ENCODE measurements at places on chromosomes 16 and 17.

GRCh38 chr17:3828151-3828851, 17.7 kb downstream of the NCBP3 start:
- DNase-seq = no peak

- no peak for DNase-seq
Measured at GRCh38 chr17:83099570-83100181, 20.3 kb downstream of the METRNL start.

DNA sequence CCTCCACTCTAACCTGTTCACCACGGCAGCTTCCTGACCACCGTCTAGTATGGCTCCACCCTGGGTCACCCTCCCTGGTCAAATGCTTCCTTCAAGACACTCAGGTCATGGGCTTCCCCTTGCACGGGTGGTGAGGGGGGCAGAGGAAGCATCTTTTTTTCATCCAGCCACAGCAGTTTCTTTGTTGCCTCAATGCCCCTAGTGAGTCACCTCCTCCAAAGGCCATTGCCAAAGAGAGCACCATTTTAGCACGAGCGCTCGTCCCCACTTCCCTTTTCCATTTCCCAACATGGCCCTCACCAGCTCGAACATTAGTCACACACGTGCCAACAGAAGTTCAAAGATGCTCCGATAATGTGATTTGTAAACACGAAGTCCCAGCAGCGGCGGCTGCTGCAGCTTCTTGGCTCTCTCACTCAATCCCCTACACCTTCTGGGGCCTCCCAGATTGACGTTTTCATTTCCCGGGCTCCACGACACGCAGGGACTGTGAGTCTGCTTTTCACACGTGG, 134.6 kb downstream of the GAS7 start:
- DNase-seq = no peak

DNA sequence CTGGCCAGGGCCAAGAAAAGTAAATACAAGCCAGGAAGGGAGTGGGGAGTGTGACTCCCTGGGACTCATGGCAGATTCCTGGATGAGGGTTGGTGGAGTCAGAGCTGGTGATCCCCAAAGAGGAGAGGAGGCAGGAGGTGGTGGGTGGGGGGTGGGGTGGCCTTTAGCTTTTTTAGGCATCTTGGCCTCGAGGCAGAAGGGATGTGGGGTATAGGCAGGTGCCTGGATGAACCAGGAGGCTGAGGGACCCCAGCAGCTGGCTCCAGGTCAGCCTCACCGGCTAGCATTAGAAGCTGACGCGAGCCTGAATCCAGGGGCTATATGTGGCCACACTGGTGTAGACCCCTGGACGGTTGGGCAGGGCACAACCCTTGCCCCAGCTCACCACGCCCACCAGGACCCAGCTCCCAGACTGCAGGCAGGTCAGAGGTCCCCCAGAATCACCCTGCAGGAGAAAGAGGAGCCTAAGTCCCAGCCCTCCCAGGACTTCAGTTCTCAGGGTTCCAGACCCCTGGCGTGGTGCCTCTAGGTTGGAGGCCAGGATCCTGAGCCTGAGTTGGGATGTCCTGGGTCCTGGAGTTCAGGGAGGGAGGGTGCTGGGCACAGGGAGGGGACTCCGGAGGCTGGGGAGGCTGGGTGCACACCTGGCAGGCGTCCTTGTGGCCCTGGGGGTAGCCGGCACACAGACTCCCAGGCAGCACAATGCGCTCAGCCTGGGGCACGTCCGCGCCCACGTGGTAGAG, 2.8 kb downstream of the PRSS33 start:
- DNase-seq = peak; percentile 57

DNA sequence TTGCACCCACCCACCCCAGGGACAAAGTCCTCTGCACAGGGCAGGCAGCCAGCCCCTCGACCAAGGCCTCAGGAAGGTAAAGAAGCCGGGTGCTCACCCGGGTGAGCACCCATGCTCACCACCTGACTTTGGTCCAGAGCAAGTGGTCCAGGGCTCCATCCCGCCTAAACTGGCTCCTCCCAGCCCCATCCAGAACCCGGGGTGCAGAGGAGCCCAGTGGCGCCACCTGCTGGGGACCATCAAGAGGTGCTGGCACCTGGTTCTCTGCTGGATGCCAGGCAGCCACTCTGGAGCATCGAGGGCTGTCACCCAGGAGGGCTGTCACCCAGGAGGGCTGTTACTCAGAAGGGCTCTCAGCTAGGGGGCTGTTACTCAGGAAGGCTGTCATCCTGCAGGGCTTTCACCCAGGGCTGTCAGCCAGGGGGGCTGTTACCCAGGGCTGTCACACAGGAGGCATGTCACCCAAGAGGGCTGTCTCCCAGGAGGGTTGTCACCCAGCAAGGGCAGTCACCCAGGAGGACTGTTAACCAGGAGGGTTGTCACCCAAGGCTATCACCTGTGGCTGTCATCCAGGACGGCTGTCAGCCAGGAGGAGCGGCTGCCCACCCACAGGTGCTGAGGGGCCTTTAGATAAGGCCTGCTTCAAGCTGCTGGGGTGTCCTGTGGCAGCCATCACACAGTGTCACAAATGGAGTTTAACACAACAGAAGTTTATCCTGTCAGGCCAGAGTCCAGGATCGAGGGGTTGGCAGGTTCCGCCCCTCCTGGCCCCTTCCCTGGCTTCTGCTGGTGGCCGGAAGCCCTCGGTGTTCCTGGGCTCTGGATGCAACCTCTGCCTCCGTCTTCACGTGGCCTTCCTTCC, 98.5 kb downstream of the TNFRSF13B start:
- DNase-seq = no peak

- DNase-seq = no peak
Measured at GRCh38 chr17:39011907-39012468, 44.8 kb upstream of the FBXO47 start.

GRCh38 chr16:55240888-55241287, 83.1 kb upstream of the IRX6 start:
- DNase-seq = no peak

DNA sequence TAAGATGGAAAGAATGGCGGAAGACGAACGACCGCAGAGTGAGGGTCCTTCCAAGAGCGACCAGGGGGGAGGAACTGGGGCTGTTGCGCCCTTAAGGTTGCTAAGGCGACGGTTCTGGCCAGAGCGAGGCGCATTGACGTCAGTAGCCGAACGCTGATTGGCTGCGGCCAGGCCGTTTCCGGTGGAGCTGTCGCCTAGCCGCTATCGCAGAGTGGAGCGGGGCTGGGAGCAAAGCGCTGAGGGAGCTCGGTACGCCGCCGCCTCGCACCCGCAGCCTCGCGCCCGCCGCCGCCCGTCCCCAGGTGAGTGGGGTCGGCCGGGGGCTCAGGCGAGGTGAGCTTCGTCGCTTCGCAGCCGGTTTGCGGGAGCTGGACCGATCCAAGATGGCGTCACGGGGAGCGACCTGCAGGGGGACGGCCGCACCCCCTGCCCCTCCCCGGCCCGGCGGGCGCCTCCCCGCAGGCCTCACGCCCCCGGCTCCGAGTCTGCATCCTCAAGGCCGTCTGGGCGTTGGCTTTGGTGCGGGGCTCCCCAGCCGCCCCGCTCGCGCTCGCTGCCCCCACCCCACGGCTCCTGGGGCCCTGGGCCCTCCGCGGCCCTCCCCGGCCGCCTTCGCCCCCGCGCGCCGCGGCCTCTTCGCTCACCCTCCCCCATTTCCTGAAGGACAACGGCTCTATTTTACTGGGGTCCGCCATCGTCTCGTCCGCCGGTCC, at the start of gene PRKAR1A:
TSS of gene PRKAR1A (plus strand) at position 184 of the 713 bp plus-strand sequence. CDS start 2,970 bp downstream, outside the sequence.
- peak; percentile 96 for DNase-seq

DNA sequence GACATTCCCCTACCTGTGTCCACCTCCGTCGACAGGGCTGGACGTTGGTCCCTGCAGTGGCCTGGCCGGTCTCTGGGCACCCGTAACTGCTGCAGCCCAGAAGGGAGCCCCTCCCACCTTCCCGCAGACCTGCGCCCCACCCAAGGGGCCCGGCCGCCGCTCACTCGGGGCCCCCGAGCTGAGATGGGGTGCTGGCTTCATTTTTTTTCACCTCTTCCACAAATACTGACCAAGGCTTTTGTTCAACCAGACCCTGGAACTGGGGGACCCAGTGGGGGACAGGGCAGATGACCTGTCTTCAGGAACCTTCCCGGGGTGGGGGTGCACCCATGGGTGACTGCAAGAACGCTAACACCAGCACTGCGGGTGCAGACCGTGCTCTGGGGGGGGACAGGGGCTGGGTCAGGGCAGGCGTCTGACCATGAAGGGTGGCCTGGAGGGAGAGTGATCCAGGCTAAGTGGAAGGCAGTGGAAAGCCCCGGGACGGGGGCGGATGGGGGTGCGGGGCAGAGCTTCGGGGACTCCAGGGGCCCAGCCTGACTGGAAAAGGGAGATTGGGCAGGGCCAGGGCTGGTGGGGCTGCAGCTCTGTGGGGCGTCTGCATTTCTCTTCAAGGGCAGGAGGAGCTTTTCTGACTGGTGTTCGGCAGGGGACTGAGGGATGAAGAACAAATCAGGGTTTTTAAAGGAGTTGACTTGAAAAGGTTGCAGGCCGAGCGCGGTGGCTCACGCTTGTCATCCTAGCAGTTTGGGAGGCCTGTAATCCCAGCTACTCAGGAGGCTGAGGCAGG, 42.3 kb downstream of the SLC7A5 start:
- DNase-seq = no peak

GRCh38 chr17:81486199-81486810, 26.3 kb downstream of the ACTG1 start:
- no peak for DNase-seq

DNA sequence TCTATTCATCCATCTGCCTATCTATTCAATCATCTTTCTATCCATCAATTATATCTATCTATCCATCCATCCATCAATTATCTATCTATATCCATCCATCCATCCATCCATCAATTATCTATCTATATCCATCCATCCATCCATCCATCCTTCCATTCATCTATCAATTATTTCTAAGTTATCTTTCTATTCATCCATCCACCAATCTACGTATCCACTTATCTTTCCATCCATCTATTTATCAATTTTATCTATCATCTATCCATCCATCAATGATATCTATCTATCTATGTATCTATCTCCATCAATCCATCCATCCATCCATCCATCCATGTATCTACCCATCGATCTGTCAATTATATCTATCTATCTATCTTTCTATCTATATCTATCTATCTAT, 158.4 kb upstream of the ZKSCAN2 start:
- DNase-seq = no peak

DNA sequence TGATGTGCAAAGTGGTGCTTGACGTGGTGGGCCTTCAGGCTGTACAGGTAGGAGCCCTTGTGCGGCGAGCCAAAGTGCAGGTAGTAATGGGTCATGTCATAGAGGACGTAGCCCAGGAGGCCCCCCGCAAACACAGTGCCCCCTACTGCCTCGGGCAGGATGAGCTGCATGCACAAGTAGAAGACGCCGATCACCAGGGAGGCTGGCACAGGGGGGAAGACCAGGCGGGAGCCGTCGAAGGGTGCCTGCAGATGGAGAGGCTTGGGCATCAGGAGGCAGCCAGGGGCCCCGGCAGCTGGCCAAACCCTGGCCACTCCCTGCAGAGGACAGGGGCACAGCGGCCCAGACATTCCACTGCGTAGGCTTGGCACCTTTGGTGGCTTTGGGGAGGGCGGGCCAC, 15.7 kb upstream of the MLKL start:
- DNase-seq = no peak

DNA sequence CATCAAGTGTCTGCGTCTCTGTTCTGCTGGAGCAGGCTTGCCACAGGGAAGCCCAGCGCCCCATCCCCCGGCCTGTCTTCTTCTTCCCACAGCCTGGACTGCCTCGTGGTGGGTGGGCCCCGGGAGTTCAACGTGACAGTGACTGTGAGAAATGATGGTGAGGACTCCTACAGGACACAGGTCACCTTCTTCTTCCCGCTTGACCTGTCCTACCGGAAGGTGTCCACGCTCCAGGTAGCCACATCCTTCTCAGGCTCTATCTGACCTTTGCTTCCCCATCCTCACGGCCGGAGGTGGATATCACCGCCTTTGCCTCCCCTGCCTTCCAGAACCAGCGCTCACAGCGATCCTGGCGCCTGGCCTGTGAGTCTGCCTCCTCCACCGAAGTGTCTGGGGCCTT, 29.8 kb upstream of the ITGAX start:
- DNase-seq = no peak

DNA sequence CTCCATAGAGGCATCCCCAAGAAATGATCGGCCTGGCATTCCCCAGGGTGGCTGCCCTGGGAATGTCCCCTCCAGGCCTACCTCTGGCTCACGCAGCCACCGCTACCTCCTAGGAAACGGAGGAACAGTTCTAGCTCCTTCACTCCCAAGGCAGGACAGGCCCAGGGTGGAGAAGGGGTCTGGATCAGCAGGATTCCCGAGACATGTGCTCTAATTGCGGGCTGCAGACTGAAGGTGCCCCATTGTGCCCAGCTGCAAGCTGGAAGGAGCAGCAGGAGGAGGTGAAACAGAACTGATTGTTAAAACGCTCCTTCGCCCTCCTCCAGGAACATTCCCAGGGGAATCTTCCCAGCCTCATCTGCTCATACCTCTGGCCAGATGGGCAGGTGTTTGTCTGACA, 40.8 kb downstream of the SCNN1G start:
- no peak for DNase-seq

DNA sequence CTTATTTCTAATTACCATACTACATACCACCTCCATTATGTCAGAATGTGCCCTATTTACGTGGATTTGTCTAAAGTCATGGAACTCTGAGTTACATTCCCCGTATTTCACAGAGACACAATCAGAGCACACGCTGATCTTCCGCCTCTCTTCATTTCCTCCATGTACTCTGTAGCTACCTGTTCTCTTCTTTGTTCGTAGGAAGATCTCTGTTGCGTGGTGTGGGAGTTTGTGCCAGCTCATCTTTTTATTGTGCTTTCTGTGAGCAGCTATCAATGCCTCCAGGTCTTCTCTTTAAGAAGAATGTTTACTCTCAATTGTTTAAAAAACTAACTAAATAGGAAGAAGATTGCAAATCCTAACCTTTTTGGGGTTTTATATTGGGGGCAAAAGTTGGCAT, 26.9 kb downstream of the NLRC5 start:
- DNase-seq = no peak

GRCh38 chr17:69853541-69854224, 221.3 kb upstream of the KCNJ16 start:
- DNase-seq = no peak

DNA sequence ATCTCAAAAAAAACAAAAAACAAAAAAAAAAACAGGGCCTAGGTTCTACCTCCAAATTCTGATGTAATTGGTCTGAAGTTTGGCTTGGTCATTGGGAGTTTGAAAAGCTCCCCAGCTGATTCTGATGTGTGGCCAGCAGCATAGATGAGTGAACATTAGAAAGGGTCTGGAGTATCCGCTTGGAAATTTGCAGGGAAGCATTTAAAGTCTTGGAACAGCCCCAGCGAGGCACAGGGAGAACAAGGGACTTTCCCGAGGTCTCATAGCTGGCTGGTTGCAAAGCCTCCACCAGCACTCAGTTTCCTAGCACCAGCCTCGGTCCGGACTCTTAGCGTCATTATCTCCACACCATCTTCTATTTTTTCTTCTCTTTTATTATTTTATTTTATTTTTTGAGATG, 70.8 kb downstream of the RAB11FIP4 start:
- no peak for DNase-seq

DNA sequence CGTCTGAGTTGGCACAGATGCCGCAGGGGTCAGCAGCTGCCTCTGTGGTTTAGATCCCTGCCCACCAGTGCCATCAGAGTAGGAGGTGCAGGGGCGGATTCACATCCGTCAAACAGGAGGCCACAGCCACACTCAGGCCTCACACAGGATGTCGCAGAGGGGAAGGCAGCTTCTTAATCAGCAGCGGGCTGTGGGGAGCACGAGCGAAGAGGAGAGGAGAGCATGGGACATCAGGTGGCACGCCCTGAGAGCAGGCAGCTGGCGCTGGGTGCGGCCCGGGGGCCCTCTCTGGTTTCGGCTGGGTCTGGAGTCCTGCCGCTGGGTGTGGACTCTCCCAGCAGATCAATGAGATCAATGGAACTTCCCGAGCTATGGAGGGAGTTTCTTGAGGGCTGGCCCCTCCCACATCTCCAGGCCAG, 9.6 kb downstream of the LLGL2 start:
- no peak for DNase-seq

All from suprapubic skin (tissue), 4 donors.